CD4-positive, alpha-beta memory T cell (primary cell): ENCODE measurements at places on chromosomes 2 and 18. TPM values are rescaled to one million over a fixed set of nuclear protein-coding genes. Genes with fewer than 3 reads are reported as not detected.

DNA sequence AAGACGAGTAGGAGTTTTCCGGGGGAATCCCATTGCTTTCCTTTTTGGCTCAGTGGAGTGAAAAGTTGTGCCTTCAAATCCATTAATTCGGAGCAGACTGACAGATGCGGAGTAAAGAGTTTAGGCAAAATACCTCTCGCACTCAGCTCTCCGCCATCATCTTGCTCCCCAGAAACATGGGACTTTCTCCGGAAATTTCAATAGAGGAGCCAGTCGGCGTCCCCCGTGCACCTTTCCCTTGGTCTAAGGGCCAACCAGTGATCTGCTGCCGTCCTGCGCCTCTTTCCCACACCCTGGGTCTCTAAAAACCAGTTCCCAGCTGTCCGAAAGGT, 318 bp downstream of the TYW5 start:
- H3K27ac ChIP-seq: peak overlapping the region; percentile 71
- DNase-seq: no peak
- H3K27me3 ChIP-seq: no peaks in the 10 kb centered on the region
- H3K4me1 ChIP-seq: peaks cover 59% of the 10 kb centered on the region
- peak overlapping the region; percentile 97 for H3K4me3 ChIP-seq

DNA sequence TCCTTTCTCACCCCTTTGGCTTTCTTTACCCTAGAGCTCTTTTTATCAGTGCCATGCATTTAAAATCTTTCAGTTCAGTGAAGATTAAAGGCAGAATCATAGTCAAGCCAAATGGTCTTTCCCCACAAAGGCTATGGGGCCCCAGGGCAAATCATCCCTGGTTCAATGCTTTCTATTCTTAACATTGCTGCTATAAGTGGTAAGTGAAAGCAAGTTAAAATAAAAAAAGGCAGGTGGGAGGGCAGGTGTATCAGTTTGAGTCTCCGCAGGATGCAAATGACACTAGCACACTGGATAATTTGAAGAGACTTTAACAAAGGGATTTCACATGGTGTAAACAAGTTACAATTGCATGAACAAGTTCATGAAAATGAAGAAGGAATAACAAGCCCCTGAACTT, 757.4 kb downstream of the SATB2 start:
- H3K36me3 ChIP-seq: no peaks in the 10 kb centered on the region
- no peak overlapping the region for H3K27ac ChIP-seq
- no peaks in the 10 kb centered on the region for H3K27me3 ChIP-seq
- H3K4me1 ChIP-seq: no peaks in the 10 kb centered on the region

DNA sequence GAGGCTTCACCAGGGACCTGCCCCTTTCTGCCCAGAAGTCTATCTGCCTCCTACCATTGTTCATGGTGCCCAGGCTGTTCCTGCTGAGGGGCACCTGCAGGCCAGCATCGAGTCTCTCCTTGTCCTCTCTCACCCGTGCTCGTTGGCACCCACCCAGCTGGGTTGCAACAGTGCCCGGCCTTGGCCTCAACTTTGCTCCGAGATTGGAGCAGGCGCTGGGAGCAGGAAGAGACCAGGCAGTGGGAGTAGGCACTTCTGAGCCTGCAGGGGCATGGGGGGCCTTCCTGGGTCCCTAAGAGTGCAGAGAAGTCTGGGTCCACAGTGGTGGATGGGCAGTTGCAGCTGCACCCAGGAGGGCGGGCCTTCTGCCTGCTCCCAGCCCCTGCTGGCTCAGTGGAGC, 75.6 kb downstream of the NCOA1 start:
- H3K27me3 ChIP-seq: no peaks in the 10 kb centered on the region
- H3K36me3 ChIP-seq: no peaks in the 10 kb centered on the region
- no peak overlapping the region for H3K27ac ChIP-seq
- DNase-seq: no peak

DNA sequence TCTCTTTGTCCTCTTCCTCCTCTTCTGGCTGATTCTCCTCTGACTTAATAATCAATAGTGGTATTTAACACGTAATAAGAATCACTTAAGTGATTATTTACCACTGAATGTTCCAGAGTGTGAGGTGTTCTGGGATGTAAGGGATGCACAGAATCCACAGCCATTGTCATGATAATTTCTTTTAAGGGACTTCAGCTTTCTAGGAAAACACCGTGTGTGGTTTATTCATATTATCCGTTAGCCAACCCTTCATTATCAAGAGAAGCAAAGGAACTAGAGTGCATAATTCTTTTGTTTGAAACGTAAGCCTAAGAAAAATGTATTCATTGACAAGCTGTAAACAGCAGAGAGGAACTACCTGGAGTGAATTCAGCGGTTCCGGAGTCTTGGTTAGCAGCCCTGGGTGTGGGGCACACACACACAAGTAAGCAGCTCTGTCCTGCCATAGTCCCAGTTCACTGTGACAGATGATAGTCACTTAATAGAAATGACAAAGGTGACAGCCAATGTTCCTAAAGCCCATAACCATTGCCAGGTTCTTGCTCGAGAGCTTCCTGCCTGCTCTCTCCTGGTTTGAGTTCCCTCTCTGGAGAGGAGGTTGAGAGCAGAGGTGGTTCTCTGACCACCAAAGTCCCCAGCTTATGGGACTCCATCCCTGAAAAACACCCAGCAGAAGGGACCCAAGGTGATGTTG, 101.9 kb downstream of the ACOXL start:
- no peak overlapping the region for H3K4me3 ChIP-seq
- H3K36me3 ChIP-seq: no peaks in the 10 kb centered on the region
- no peak for DNase-seq
- H3K27me3 ChIP-seq: no peaks in the 10 kb centered on the region
- no peaks in the 10 kb centered on the region for H3K4me1 ChIP-seq

GRCh38 chr2:205741256-205741978, 59.1 kb downstream of the NRP2 start:
- DNase-seq: no peak
- no peak overlapping the region for H3K4me3 ChIP-seq
- H3K27me3 ChIP-seq: no peaks in the 10 kb centered on the region
- no peaks in the 10 kb centered on the region for H3K4me1 ChIP-seq
- no peaks in the 10 kb centered on the region for H3K36me3 ChIP-seq

PROC gene
- not detected for total RNA-seq

DNA sequence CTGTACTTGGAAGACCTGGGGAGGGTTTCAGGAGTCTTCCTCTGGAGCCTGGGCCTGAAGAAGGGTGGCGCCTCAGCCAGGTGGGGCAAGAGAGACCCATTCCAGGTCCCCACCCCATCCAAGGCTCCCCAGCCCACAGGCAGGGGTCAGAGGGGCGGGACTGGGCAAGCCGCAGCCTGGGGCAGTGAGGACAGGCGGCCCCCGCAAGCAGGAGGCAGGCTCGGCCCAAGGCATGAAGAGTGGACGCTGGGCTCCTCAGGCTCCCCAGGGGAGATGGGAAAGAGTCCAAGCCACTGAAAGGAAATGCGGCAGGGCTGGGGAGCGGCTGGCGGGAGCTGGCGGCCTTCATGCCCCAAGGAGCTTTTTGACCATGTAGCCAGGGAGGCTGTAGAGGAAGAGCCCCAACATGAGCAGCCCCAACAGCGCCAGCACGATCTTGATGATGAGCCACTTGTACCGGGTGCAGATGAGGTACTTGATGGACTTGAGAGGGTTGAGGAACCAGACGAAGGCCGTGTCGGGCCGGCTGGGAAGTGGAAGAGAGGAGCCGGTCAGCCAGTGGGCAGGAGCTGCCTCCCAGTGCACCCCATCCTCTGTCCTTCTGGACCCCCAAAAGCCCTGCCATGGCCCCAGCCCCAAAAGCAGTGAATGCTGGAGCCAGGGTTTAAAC, 20.1 kb downstream of the OTOF start:
- H3K4me3 ChIP-seq: no peak overlapping the region
- DNase-seq: no peak
- no peak overlapping the region for H3K27ac ChIP-seq
- no peaks in the 10 kb centered on the region for H3K36me3 ChIP-seq
- no peaks in the 10 kb centered on the region for H3K4me1 ChIP-seq
- H3K27me3 ChIP-seq: no peaks in the 10 kb centered on the region

STK17B gene
- total RNA-seq: 243 TPM

GRCh38 chr2:240514631-240515030, 43.2 kb downstream of the ANKMY1 start:
- H3K4me3 ChIP-seq: no peak overlapping the region
- H3K27ac ChIP-seq: peak overlapping the region; percentile 17
- H3K36me3 ChIP-seq: no peaks in the 10 kb centered on the region
- peaks cover 13% of the 10 kb centered on the region for H3K4me1 ChIP-seq
- DNase-seq: no peak

GRCh38 chr2:221602938-221603337, 30.8 kb upstream of the EPHA4 start:
- no peak overlapping the region for H3K27ac ChIP-seq
- no peaks in the 10 kb centered on the region for H3K4me1 ChIP-seq
- H3K4me3 ChIP-seq: no peak overlapping the region
- DNase-seq: no peak

DNA sequence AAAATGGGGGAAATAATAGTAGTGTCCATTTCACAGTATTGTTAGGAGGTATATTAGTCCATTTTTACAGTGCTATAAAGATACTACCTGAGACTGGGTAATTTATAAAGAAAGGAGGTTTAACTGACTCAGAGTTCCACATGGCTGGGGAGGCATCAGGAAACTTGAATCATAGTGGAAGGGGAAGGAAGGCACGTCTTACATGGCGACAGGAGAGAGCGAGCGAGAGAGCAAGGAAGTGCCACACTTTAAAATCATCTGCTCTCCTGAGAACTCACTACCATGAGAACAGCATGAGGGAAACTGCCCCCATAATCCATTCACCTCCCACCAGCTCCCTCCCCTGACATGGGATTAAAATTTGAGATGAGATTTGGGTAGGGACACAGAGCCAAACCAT, 23.4 kb downstream of the MGAT5 start:
- H3K4me3 ChIP-seq: no peak overlapping the region
- no peaks in the 10 kb centered on the region for H3K36me3 ChIP-seq
- no peak overlapping the region for H3K27ac ChIP-seq

DNA sequence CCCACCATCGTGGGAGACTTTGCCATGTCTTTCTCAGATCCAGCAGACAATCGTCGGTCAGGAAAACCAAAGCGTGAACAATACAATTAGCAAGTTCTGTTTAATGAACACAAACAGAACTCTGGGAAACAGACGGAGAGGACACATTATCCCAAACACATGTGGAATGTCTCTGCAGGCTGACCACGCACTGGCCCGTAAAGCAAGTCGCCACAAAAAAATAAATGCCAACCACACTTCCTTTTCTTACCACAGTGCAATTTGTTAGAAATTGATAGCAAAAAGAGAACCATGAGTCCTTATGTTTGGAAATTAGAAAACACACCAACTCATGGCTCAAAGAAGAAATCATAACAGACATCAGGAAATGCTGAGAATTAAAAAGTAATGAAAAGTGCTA, 210.9 kb downstream of the TWIST2 start:
- no peaks in the 10 kb centered on the region for H3K27me3 ChIP-seq
- H3K36me3 ChIP-seq: peaks cover 20% of the 10 kb centered on the region
- H3K4me3 ChIP-seq: no peak overlapping the region
- H3K27ac ChIP-seq: no peak overlapping the region
- DNase-seq: no peak

DNA sequence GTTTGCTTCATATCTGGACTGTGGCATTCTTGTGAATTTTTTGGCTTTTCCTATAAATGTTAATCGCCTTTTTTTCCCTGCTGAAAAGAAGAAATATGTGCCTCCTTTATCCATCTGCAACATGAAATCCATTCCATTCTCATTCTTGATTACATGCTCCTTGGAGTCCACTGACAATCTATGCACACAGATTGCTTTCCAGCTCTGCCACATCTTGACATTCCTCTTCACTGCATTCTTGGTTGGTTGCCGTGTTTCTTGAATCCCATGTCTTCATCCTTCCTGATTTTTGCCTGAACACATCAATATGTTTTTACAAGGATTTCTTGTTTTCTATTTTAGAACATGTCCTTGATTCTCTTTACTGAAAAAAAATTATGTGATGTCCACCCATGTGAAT, 26.7 kb upstream of the BIRC6 start:
- no peaks in the 10 kb centered on the region for H3K4me1 ChIP-seq
- no peak overlapping the region for H3K4me3 ChIP-seq

- no peaks in the 10 kb centered on the region for H3K4me1 ChIP-seq
- H3K4me3 ChIP-seq: no peak overlapping the region
- no peaks in the 10 kb centered on the region for H3K27me3 ChIP-seq
- DNase-seq: no peak
- no peak overlapping the region for H3K27ac ChIP-seq
Observed at GRCh38 chr2:39737661-39738060, 41.4 kb downstream of the THUMPD2 start.

BOLL gene
- not detected for total RNA-seq

GRCh38 chr18:57846258-57846657, 43.1 kb upstream of the ATP8B1 start:
- no peak overlapping the region for H3K4me3 ChIP-seq
- no peaks in the 10 kb centered on the region for H3K4me1 ChIP-seq
- DNase-seq: no peak
- no peaks in the 10 kb centered on the region for H3K27me3 ChIP-seq

APLF gene
- 8.2 TPM for total RNA-seq

C1QL2 gene
- not detected for total RNA-seq

SP9 gene
- total RNA-seq: not detected

GRCh38 chr2:3434654-3435053, 55.2 kb downstream of the TRAPPC12 start:
- H3K27ac ChIP-seq: no peak overlapping the region
- no peaks in the 10 kb centered on the region for H3K4me1 ChIP-seq
- no peaks in the 10 kb centered on the region for H3K27me3 ChIP-seq

TUBA3E gene
- total RNA-seq: not detected

- no peaks in the 10 kb centered on the region for H3K4me1 ChIP-seq
- no peaks in the 10 kb centered on the region for H3K27me3 ChIP-seq
- no peak for DNase-seq
- no peaks in the 10 kb centered on the region for H3K36me3 ChIP-seq
- no peak overlapping the region for H3K27ac ChIP-seq
- no peak overlapping the region for H3K4me3 ChIP-seq
Observed at GRCh38 chr2:59463426-59463825, 1090.0 kb downstream of the BCL11A start.

CCDC74B gene
- total RNA-seq: 0.30 TPM

DNA sequence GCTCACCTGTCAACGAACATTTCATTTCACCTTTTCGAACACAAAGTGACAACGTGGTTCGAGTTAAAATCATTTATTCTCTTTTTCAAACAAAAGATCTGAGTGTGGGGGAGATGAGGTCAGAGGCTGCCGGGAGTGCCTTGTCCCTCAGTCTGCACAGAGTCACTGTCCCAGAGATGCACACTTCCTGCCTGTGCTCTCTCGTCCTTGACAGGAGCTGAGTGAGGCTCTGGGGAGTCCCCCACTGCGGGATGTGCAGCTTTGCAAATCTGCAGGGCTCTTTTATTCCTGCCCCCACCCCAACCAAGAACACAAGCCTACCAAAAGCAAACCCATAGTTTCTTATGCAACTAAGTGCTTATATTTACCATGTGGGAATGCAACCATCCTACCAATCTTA, 497.8 kb downstream of the EIPR1 start:
- H3K27me3 ChIP-seq: no peaks in the 10 kb centered on the region
- no peak overlapping the region for H3K4me3 ChIP-seq

SLC8A1 gene
- total RNA-seq: 0.79 TPM
